ENCODE measurements at places on chromosomes 13 and 19.

DNA sequence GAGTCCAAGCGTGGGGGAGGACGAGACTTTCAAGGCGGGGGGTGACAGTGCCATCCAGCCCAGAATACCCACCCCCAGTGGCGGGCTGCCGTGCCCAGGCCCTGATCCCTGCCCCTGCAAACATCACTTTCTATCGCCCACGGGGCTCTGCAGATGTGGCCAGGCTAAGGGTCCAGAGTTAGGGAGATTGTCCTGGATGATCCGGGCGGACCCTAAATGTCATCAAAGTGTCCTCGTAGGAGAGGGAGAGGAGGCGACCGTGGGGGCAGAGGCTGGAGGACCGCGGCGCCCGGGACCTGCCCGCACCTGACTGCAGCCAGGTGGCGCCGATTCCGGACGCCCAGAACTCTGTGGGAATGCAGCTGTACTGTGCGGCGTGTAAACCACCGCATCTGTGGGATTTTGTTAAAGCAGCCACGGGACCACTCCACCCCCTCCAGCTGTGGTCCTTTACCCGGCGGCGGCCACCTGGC is 32.4 kb downstream of the GJA3 start:
- DNase-seq = peak; percentile 70

- no peak for DNase-seq
These were observed 955 bp downstream of the LILRA5 start for GRCh38 chr19:54312011-54312410.

GRCh38 chr19:604355-604754 is 14.7 kb downstream of the HCN2 start:
- no peak for DNase-seq

- no peak for DNase-seq
These were observed 146.2 kb downstream of the MYO16 start for GRCh38 chr13:108775597-108775996.

GRCh38 chr13:110230661-110231347 is 76.2 kb downstream of the COL4A1 start:
- no peak for DNase-seq

- peak; percentile 97 for DNase-seq
These were observed at the start of gene ZNF460 for GRCh38 chr19:57280165-57280961. TSS of gene ZNF460 (plus strand) at chr19:57280485. CDS start at chr19:57280807, 322 bp downstream.

GRCh38 chr13:65727070-65727469 is 1503.1 kb downstream of the PCDH9 start:
- DNase-seq = no peak

GRCh38 chr13:31166591-31166990 is 4.9 kb upstream of the HSPH1 start:
- DNase-seq = no peak

DNA sequence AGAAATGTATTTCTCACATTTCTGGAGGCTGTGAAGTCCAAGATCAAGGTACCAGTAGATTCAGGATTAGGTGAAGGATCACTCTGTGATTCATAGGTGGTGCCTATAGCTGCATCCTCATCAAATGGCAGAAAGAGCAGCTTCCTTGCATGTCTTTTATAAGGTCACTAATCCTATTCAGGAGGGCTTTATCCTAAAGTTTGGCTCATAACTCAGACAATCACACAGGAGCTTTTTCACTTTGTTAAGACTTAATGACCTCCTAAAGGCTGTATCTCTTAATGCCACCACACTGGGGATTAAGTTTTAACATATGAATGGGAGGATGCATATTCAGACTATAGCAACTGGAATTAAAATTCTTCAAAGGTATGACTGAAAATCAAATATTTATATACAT is 861.1 kb downstream of the DACH1 start:
- DNase-seq = no peak

GRCh38 chr13:25335856-25336255 is 34.4 kb downstream of the NUP58 start:
- no peak for DNase-seq

- peak; percentile 48 for DNase-seq
These were observed 2.8 kb downstream of the MYADM start for GRCh38 chr19:53870485-53870844.

DNA sequence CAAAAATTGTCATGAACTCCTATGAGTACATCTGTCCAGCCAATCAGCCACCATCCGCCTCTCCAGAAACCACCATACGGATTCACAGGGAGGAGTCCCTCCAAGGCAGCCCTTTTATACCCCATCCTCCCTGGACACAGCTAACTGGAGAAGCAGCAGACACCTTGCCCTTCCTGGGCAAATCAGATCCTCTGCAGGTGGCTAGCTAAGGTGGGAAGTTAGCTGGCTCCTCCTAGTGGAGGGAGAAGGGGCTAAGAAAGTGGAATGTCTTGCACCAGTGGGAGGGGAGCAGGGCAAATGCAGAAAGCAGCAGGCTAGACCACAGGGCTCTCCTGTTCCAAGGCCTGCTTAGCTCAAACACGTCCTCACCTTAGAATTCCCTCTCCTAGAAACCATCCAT is 46.2 kb upstream of the UQCRFS1 start:
- no peak for DNase-seq

DNA sequence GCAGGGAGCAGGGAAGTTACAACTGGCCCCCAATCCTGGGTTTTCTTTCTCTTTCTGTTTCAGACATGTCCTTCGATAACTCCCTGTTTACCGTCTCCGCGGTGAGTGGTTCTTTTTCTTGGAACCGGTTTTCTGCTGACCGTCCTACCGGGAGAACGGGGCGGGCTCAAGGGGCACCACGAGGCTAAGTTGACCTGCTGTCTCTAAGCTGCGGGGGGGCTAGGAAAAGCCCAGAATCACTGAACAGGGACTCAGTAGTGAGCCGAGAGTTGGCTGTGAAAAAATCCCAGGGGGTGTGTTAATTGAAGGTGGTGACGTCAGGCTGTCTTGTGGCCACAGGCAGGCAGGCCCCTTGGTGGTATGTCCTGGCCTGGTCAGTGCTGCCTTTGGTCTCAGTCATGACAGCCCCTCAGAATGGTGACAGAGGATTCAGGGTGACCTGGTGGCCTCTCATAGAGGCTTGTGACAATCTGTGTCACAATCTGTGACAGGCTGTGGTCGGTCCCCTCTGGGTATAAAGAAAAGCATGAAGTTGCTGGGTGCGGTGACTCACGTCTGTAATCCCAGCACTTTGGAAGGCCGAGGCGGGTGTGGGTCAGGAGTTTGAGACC is 8.1 kb upstream of the CARM1 start:
- DNase-seq = no peak

GRCh38 chr13:94057618-94058186 is 421.8 kb downstream of the DCT start:
- no peak for DNase-seq

DNA sequence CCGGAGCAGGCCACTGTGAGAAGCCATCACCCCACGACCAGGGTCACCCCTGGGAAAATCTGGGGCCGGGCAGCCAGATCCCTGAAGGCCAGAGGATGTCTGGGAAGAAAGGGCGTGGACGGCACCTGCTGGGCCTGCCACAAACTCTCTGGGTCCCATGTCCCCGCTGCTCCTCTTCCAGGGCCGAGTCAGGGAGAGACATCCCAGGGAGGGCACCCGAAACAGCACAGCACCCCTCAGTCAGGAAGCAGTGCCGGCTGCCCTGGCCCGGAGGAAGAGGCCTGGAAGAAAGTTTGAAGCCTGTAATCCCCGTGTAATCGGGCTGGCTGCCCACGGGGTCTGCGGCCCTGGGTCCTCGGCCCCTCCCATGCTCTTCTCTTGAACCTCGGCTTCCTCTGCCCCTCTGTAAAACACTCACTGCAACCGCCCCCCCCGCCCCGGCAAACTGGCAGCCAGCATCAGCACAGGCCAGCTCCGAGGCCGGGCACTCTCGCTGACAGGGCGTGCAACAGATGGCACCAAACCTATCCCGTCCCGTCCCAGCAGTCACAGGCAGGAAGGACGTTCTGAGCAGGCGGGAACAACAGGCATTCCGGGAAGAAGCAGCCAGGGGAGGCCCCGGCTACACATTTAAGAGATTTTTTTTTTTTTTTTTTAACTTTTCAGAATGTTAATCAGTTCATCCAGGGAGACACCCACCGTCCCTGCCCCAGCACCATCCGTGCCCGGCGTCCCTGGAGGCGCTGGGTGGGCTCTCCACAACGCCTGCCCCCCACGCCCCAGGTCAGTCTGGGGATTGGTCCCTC is 1.5 kb downstream of the SBNO2 start:
- peak; percentile 86 for DNase-seq

DNA sequence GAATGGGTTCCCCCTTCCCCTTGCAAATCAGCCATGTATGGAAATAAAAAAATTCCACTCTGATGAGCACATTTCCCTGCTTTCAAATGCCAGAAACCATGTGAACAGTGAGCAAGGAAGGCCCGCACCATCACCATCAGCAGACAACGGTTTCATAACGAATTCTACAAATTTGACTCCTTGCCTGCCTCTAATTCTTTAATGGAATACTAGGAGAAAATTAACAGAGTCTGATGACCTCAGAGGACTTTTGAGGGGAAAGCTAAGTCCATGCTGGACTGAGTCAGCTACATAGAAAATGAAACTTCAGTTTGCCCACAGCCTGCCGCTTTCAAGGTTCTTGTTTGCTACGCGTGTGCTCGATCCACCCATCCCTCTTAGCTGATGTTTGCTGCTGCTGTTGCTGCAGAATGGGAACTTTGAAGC is 46.7 kb upstream of the KL start:
- no peak for DNase-seq

DNA sequence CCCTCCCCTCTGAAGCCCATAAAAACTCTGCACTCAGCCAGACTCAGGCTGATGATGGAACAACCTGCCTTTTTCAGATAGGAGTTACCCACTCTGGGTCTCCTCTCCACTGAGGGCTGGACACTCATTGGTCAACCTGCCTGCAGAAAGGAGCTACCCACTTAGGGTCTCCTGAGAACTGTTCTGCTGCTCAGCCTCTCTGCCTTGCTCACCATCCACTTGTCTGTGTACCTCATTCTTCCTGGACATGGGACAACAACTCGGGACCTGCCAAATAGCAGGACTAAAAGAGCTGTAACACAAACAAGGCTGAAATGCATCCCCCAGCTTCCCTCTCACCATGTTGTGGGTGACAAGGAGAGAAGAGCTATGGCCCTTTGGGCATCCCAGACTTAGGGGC is 18.4 kb upstream of the RCBTB2 start:
- DNase-seq = no peak

- DNase-seq = peak; percentile 83
These were observed 145.8 kb downstream of the KDM4B start for GRCh38 chr19:5114727-5115126.

DNA sequence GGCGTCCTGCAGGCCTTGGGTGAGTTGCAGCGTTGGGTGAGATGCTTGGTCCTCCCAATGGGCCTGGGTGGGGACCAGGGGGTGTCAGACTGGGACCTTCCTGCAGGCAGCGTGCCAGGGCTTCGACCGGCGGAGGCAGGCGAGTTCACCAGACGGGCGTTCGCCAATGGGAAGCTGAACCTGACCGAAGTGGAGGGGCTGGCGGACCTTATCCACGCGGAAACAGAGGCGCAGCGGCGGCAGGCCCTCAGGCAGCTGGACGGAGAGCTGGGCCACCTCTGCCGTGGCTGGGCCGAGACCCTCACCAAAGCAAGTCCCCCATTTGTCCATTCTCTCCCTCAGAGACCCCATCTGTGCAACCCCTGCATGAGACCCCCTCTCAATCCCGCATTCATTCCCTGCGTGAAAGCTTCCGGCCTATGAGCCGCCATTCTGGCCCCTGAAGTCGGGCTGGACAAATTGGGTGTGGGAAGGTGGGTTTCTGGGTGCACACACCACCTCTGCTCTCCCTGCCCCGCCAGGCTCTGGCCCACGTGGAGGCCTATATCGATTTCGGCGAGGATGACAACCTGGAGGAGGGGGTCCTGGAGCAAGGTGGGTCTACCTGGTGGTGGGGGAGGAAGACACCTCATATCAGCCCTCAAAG is 1.2 kb downstream of the GTPBP3 start:
- DNase-seq = no peak

DNA sequence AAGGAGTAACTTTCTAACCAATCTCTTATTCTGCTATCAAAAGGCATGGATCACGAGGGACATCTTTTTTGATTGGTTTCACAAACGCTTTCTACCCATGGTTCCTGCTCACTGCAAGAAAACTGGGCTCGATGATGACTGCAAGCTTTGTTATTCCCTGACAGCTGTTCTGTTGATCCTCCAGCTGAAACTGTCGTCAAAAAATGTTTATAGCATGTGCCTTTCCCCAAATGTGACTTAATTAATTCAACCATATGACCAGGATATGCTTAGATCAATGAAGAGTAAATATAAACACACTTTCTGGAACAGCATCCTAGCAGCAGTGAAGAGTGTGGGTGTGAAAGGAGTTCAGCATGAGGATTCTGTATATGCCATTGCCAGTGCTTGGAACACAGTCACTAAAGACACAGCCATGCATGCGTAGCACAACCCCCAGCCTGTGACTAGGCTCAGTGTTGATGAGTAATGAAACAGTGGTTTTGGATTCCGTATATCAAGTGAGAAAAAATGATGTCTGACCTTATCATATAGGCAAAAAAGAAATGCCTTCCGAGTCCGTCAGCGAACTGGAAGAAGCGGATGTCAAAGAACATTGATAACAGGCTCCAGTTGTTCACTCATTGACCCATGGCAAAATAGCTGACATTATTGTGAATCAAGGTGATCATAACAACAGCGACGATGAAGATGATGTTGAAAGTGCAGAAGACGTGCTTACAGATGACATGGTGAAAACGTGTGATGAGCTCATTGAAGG is 347.4 kb downstream of the FGF9 start:
- no peak for DNase-seq

DNA sequence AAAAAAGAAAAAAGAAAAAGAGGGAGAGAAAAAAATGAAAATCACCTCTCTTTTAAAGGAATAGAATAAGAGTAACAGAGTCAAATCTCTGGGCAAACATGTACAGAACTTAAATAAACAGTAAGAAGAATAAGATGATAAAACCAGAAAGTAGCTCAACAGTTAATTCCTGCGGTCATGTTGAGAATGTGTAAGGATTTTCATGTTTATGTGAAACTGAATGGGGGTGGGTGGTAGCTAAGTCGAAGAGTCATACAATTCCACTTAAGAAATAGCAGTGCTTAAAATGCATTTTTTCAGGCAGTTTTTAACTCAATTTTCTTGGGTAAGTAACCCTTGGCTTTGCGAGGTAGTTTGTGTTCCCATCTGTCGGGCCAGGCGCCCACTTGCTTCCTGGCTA is 60.9 kb downstream of the PEX11G start:
- DNase-seq = no peak

- DNase-seq = no peak
These were observed 104.6 kb downstream of the TEX26 start for GRCh38 chr13:31036731-31037695.

- DNase-seq = no peak
These were observed 1971.4 kb downstream of the OLFM4 start for GRCh38 chr13:55000043-55000442.

DNA sequence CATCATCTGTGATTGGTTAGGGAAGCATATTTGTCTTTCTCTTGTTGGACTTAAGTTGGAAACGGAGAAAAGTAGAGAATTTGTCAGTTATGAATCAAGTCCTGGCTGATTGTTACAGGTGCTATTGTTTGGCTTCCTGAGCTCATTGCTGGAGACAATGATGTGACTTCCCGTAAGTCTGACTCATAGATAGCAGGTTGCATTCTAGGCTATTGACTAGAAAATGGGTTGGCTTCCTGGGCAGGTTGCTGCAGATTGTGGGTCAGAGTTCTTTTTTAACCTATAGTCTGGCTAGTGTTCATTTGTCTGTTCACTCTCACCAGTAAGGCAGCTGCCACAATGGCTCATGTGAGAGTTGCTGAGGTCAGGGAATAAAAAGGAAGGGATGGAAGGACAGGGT is 101.5 kb downstream of the CCNA1 start:
- no peak for DNase-seq
